ENCODE measurements at places on chromosomes 5 and 9.
A peak's percentile ranks its signal among the peaks of the same experiment; 100 is the strongest.

- no peak for DNase-seq
These were observed 270.4 kb upstream of the TUT7 start for GRCh38 chr9:86624630-86625029.

DNA sequence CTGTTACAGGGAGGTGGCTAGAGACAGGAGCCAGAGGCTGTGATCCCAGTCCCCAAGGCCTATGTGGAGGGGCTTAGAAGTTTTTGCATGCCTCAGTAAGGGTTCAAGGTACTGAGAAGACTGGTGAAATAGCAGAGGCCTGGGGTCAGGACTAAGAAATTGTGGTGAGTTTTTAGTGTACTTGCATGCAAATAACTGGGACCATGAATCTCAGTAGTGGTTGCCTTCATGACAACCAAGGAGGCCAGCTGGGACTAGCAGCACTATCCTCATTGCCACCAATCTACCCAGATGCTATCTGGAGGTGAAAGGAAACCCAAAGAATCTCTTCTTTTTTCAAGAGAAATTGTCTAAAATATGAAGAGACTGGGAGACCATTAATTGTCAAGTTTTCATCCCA, 395.1 kb downstream of the CETN3 start:
- DNase-seq, result no peak

- DNase-seq, result no peak
These were observed 37.6 kb downstream of the DUSP1 start for GRCh38 chr5:172733131-172733973.

DNA sequence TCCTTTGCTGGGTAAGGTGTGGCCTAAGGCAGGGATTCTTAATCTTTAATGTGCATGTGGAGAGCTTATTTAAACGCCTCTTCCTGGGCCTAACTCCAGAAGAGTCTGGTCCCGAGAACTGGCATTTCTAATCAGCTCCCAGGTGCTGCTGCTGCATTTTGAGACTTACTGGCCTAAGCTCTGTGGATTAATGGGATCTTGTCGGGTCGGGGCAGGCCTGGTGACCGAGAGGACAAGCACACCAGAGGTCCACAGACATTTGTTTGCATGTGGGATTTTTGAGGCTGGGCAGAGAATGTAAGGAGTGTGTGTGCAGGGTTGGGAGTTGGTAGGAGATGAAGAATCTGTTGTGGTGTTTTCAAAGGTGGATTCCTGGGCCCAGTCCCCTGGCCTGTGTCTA, 95.0 kb upstream of the DAP start:
- no peak for DNase-seq

GRCh38 chr5:1304033-1304432, 9.2 kb upstream of the TERT start:
- no peak for DNase-seq

DNA sequence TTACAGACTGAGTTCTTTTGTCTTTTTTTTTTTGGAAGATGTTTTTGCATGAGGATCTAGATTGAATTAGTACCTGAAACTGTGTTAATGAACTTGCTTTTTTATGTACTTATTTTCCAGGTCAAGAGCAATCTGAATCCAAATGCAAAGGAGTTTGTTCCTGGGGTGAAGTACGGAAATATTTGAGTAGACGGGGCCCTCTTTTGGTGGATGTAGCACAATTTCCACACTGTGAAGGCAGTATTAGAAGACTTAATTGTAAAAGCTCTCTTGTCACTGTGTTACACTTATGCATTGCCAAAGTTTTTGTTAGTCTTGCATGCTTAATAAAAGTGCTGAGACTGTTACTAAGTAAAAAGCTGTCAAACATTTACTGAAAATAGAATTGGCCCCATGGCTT, 14.5 kb downstream of the SLC23A1 start:
- no peak for DNase-seq

DNA sequence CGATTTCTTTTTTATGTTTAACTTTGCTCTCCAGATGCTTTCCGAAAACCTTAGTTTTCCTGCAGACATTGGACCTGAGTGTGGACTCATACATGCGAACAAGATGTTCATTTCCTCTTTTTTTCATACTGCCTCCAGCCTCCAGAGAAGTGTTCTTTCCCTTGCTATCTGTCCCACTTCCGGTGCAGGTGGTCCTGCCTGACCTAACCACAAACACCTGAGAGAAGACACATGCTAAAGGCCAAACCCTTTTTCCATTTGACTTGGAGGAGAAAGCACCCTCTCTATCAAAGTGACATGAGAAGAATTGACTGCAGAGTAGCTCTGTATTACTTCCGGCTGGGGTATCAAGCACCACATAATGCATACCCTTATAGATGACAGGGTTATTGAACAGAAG, 334.0 kb downstream of the ARHGEF28 start:
- DNase-seq, result no peak

GRCh38 chr9:78919701-78920100, 622.8 kb downstream of the PSAT1 start:
- DNase-seq, result no peak

- DNase-seq, result peak; percentile 64
These were observed 1.0 kb downstream of the ELAVL2 start for GRCh38 chr9:23824830-23825591.

All from SK-N-DZ (cell line).